ENCODE measurements at places on chromosomes 1 and 21.
A peak's percentile ranks its signal among the peaks of the same experiment; 100 is the strongest.

GRCh38 chr1:208309771-208310170 lies 65.6 kb upstream of the PLXNA2 start:
- no peak for DNase-seq

GRCh38 chr1:37438869-37439343 lies 35.5 kb upstream of the ZC3H12A start:
- no peak for DNase-seq

- no peak for DNase-seq
Observed at GRCh38 chr1:116397728-116398127, 24.7 kb downstream of the ATP1A1 start.

DNA sequence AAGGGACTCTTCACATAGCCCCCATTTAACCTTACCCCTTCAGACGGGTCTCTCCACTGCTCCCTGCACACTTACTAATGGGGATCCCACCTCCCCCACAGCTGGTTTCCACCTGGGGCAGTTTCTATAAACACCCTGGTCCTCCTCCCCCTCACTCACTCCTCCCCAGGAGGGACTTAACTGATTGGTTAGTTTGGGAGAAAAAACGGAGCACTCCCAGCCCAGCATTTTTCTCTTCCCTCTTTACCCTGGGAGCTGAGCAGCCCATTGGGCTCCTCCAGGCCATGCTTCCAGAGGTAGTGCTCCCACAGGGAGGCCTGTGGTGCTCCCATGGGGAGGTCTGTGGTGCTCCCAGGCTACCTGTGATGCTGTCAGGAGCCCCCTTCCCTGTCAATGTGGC lies 93.7 kb downstream of the MIS18A start:
- DNase-seq: no peak

DNA sequence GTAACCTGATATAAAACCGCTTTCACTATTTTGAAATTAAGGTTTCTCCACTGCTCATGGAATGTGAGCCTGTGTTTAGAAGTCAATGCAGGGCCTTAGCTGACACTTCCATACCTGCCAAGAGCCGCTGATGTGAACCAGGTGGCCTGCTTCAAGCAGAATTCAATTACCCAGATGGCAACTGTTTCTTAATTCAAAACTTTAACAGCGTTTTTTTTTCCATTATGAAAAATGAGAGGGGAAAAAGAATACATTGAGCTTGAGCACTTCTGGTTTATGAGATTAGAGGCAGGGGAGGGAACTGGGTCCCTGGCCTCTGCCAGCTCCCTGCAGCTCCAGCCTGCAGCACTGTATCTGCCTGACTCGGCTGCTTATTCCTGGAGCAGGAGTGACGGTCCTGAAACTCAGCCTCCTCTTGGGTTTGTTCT lies 7.7 kb upstream of the ATP1A1 start:
- no peak for DNase-seq

DNA sequence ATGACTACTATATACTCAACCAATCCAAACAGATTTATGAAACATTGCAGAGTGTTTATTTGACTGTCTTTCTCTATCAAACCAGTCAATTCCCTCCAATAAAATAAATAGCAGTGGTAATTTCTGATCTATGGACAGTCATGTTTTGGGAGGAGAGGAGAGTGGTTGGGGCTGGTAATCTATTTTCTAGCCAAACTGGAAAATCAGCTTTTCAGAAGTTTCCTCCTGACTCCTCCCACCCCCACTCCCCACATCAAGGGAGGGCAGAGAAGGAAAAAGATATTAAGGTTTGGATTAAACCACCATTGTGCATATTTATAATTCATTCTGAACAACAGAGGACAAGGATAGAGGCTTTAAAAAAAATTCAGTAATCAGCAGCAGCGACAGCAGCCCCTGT lies 69.4 kb upstream of the SOX13 start:
- no peak for DNase-seq

DNA sequence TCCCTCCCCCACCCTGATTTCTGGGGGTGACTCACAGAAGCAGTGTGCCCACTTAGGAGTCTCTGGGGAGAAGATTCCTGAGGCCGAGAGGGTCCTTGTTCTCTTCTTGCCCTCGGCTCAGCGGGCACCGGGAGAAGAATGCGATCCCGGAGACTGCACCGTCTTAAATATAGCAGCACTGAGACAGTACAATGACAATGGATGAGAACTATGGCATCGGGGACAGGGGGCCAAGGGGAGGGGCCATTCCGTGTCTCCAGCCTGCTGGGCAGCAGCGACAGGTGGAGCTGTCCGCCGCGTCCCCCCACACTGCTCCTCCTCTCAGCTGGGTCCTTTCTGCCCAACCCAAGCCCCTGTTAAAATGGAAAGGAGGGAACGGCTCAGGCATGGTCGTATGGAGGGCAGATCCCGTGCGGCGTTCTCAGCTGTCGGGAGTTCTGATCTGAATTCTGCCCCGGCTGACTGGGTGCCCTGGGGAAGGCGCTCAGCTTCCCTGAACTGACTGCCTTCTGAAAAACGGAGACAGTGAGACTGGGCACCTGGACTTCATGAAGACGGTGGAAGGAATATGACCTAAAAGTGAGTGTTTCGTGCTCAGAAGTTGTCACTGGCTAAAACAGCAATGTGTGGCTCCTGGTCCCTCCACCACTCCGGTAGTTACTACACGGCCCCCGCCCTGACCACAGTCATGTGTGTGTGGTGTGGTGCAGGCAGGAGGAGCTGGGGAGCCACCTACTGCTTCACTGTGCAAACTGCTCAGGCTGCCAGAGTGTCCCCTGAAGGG lies at the start of gene MYOM3:
Gene MYOM3 (minus strand): TSS at position 140 of the 784 bp plus-strand sequence. CDS start 3,499 bp downstream, outside the sequence.
- DNase-seq: peak; percentile 82

DNA sequence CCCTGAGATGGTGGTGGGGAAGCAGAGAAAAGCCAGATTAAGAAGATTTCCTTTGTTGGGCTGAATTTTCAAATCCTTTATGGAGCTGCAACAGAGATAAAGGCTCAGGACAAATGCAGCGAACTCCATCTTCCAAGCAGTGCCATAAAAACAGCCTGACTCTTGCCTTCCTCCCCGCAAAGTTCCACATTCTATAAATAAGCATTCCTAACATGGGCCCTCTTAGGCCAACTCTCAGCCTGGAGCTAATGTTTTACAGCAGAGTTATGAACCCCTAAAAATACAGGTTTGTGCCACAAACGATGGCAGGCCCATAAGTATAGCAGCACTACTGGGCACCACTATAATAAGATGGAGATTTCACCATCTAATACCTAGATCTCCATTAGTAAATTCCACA lies 27.2 kb downstream of the LMO4 start:
- DNase-seq: no peak

DNA sequence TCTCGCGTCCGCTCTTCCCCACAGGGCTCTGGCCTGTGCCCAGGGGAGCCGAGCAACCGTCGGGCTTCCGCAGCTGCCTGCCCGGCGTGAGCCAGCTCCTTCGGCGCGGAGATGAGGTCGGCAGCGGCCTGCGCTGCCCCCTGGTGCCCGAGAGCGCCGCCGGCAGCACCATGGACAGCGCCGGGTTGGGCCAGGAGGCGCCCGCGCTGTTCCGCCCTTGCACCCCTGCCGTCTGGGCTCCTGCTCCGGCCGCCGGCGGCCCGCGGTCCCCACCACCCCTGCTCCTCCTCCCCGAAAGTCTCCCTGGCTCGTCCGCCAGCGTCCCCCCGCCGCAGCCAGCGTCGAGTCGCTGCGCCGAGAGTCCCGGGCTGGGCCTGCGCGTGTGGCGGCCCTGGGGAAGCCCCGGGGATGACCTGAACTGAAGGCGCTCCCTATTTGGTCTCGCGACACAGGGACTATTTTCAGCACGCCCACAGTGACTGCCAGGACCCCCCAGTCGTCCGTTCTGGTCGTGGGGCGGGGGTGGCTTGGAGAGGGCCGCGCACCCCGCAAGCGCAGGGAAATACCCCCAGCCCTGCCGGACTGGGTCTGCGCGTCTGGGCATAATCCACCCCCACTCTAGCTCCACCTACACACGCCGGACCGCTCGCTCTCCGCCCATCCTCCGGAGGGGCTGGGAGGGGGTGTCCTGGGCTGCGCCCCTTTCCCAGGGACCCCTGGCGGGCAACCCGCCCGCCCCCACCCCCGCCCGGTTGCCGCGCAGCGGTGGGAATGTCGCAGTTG lies 1.3 kb downstream of the HES3 start:
- DNase-seq: peak; percentile 83

- no peak for DNase-seq
Observed at GRCh38 chr1:35615440-35615839, 25.9 kb downstream of the PSMB2 start.

DNA sequence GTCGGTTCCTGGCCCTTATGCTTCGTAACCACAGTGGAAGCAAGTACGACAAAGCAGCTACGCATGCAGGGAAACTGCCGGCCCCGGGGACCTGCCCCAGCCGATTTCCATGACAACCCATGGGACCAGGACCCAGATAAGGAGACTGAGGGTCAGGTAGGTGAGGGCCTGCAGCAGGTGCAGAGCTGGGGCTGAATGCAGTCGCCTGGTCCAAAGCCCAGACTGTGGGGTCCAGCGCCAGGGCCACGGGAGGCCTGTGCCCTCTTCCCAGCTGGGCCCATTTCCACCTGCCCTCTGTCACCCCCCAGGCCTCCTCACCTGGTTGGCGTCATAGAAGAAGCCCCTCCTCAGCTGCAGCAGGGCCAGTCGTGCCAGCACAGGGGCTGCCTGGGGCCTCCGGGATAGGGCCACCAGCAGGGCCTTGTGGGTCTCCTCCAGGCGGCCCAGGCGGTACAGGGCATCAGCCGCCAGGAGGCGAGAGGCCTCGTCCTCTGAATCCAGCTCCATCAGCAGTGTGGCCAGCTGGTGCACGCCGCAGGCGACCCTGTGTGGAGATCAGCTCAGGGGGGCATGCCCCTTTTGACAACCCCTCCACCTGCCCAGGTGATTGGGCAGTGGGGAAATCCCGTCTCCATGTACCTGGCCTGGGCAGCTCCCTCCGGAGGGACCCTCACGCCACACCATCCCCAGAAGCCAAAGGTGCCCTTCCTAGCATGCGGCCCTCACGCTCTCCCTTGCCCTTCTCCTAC lies 14.2 kb downstream of the TTC34 start:
- peak; percentile 3 for DNase-seq

DNA sequence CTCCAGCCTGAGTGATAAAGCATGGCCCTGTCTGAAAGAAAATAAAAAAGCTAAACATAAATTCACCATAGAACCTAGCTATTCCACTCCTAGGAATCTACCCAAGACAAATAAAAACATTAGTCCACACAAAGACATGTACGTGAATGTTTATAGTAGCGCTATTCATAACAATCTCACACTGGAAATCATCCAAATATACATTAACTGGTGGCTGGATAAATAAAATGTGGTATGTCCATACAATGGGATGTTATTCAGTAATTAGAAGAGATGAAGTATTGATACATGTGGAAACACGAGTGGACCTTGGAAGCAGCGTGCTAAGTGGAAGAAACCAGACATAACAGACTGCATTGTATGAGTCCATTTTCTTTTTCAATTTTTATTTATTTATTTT lies 29.7 kb downstream of the RIPPLY3 start:
- no peak for DNase-seq

GRCh38 chr1:21623410-21623961 lies 45.7 kb downstream of the RAP1GAP start:
- DNase-seq: peak; percentile 96

DNA sequence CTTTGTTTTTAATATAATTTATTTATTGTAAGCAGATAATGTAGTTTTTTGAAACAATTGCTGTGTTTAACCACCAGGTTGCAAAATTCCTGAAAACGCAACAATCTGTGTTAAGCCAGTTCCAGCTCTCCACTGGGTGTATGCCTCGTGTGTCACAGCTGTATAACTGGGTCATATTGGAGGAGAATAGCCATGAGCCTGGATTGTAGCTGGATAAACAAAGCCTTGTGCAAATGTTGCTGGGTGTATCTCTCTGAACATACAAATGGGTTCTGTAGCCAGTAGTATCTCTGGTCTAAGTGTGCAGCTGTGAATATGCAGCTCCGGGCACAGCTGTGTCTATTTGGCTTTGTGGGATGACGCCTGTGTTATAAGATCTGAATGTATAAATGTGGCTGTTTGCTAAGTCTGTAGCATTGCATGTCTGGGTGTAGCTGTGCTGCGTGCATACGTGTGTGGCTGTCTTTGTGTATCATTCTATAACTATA lies 2.8 kb downstream of the TCEA3 start:
- DNase-seq: peak; percentile 85

DNA sequence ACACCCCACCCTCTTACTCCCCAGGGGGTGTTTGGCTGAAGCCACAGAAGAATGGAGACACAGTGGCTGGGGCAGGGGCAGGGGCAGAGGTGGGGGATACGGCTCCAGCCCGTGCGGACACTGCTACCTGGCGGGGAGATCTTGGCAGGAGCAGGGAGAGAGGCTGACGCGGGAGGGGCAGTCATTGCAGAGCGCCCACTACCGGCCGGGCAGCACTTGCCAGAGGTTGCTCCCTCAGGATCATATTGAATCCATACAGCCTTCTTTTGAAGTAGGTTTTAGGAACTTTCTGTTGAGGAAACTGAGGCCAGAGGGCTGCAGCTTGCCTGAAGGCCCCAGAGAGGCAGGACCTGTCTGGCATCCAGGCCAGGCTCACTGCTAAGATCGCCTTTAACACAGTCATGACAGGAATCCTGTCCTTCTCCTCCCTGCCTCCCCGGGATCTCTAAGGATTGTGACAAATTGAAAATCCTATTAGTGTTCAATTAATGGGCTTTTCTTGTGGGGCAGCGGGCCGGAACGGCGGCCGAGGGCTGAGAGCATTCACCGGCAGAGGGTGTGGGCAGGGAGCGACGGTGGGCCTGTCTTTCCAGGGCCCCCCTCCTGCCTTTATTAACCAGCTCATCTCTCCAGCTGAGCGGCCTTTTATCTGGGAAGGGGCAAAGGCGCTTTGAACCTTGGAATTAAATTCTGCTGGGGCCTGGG lies 65.5 kb upstream of the WNT4 start:
- no peak for DNase-seq

- DNase-seq: no peak
Observed at GRCh38 chr1:217482356-217483102, 148.4 kb downstream of the GPATCH2 start.

DNA sequence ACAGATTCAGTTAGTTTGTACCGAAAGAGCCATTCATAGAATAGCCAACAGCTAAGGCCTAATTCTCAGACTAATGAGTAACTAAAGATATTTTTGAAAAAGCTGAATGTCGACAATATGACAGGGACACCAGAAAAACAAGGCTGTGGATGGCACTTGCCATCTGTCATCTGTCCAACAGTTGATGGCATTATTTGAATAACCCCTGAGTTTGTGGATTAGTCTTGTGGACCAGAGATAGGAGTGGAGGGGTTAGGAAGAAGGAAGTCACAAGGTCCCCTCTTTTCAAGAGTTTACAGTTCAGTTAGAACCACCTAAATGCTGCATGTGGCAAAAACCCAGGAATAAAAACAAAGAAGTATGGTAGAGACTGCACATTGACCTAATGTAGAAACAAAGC lies 356.5 kb upstream of the DUSP10 start:
- no peak for DNase-seq

GRCh38 chr1:6103854-6104530 lies 58.3 kb downstream of the KCNAB2 start:
- DNase-seq: no peak

GRCh38 chr1:6445062-6445763 lies 20.6 kb downstream of the ESPN start:
- DNase-seq: peak; percentile 73

GRCh38 chr1:200774735-200775444 lies 36.2 kb downstream of the CAMSAP2 start:
- no peak for DNase-seq

- no peak for DNase-seq
Observed at GRCh38 chr1:28928314-28928941, 14.1 kb downstream of the EPB41 start.

Measured in body of pancreas (tissue), 4 donors.